Epithelial cell of prostate (primary cell): ENCODE measurements at places on chromosomes 16 and 17.

- DNase-seq = no peak
Observed at GRCh38 chr17:76388966-76389888, 4.8 kb downstream of the SPHK1 start.

DNA sequence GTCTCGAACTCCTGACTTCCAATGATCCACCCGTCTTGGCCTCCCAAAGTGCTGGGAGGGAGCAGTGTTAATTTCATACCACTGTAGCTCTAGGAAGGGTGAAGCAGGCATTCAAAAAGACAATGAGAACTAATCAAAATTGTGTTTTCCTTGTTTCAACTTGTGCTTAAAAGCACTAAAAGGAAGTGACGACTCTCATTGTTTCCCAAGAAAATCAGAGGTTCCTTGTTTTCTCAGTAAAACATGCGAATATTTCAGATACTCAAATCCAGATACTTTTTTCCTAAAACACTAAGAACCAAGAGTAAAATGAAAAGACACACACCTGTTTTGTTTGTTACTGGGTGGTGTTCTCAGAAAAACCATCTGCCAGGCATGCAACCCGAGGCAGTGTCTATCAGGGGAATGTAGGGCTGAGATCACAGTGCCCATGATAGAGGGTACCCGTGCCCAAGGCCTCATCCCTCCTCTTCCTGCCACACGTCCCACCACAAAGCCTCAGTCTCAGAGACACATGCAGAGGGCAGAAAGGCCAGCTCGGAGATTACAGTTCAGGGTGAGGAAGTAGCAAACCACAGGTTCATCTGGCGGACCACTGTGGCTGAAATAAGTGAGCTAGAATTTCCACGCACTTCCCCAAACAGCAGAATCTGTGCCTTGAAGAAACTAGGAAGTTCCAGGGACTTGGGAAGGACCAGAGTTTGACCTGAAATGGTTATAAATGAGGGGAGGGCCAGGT, 33.7 kb downstream of the GINS3 start:
- DNase-seq = no peak

- no peak for DNase-seq
Observed at GRCh38 chr17:29640413-29640812, 17.7 kb upstream of the CORO6 start.

- no peak for DNase-seq
Observed at GRCh38 chr16:68375801-68376536, 65.2 kb downstream of the PRMT7 start.

DNA sequence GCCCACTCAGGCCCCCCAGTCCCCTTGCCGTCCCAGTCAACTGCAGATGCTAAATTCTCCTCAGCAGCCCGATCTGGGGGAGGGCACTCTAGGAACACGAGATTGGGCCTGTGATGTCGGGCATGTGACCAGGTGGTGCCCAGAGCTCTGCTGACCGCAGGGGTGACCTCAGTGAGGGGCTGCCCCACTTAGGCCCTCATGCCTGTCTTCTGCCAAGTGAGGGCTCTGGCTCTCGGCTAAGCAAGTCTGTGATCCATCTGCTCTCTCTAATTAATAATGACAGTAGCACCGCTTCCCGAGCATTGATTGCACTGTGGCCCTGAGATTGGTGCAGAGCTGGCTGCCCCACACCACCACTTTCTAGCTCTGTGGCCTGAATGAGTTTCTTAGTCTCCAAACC, 138.8 kb downstream of the MRM1 start:
- no peak for DNase-seq

DNA sequence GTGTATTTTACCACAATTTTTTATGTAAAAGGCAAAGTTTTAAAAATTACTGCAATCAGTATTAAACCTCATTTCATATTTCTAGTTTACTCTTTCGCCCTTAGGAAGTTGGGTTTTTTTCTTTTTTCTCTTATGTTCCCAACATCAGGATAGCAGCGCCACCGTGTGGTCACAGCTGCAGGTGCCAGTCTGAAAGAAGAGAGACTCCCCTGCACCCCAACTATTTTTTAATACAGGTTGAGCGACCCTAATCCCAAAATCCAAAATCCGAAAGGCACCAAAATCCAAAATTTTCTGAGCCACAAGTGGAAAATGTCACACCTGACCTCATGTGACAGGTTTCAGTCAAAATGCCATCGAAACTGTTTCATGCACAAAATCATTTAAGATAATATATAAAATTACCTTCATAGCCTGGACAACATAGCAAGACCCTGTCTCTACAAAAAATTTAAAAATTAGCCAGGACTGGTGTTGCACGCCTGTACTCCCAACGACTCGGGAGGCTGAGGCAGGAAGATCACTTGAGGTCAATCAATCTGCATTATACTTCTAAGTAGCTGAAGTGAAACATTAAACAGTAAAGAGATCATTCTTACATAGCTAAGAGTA, 21.8 kb upstream of the ASGR2 start:
- peak; percentile 16 for DNase-seq

GRCh38 chr17:40686192-40686591, 17.4 kb downstream of the KRT24 start:
- DNase-seq = no peak

GRCh38 chr16:78390092-78390491, 290.6 kb downstream of the WWOX start:
- no peak for DNase-seq

GRCh38 chr16:88768071-88768783, 16.8 kb downstream of the PIEZO1 start:
- no peak for DNase-seq

- no peak for DNase-seq
Observed at GRCh38 chr17:81044764-81045589, 10.0 kb downstream of the BAIAP2 start.

DNA sequence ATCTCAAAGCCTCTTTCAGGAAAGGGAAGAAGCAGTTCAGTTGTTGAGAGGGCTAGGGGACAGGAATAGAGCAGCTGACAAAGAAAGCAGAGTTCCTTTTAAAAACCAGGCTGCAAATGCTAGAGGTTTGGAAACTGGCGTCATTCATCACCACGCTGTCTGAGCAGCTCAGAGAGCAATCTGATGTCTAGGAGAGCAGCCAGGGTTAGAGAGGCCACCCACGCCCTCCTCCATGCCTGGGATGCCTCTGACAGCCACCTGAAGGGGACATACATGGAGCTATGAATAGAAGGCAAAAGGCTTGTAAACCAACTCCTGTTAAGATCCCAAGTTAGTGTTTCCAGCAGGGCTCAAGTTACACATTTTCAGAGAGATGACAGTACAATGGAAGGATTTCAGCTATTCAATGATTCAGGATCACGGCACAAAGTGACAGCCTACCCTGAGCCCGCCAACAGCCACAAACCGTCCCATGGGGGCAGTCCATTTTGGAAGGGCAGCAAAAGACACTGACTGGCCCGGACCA, 12.4 kb downstream of the RAB5C start:
- no peak for DNase-seq

DNA sequence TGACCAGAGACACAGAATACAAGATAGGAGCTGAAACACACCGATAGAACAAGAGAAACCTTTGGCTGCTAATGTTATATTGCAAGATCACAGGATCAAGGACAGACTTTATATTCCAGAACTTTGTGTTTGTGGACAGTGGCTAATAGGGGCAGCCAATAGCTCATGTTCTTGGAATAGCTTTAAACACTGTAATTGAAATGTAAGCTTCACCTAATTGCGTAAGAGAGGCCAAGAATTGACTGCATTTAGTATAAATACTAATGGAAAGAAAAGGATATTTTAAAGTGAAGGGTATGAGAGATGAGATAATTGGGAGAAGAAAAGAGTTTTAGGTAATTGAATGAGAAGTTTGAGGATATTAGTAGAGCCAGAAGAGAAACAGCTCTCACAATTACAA, 758.8 kb downstream of the CDH11 start:
- DNase-seq = no peak

- DNase-seq = no peak
Observed at GRCh38 chr17:27741971-27742575, 58.3 kb downstream of the NOS2 start.

DNA sequence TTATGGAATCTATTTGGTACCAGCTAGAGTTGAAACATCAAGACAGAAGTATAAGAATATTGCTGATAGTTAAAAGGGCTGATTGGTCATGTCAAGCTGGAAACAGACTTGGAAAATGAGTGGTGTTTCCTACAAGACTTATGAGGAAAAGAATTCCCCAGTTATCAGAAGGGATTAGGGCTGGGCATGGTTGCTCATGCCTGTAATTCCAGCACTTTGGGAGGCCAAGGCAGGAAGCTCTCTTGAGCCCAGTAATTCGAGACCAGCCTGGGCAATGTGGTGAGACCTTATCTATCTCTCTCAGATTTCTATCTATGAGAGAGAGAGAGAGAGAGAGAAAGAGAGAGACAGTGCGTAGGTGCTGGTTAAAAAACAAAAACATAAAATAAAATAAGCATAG, 139.5 kb upstream of the PMFBP1 start:
- no peak for DNase-seq

DNA sequence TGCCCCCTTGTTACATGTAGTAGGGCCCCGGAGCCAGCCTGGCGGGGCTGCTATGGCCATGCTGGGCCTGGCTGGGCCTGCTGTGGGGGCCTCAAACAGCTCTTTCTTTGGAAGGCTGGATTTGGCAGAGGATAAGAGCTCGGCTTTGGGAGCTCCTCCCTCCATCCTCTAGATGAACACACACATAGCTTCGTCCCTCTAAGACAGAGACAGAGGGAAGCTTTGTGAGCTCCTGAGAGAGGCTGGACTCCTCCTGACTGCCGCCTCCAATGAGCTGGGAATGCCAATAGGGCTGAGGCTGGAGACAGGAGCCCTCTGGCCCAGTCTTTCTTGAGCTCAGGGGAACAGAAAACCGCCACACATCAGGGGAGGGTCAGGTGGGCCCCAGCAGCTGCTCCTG, 37.3 kb upstream of the CDC42EP4 start:
- DNase-seq = no peak

GRCh38 chr16:84443166-84443802, 61.2 kb downstream of the MEAK7 start:
- no peak for DNase-seq

DNA sequence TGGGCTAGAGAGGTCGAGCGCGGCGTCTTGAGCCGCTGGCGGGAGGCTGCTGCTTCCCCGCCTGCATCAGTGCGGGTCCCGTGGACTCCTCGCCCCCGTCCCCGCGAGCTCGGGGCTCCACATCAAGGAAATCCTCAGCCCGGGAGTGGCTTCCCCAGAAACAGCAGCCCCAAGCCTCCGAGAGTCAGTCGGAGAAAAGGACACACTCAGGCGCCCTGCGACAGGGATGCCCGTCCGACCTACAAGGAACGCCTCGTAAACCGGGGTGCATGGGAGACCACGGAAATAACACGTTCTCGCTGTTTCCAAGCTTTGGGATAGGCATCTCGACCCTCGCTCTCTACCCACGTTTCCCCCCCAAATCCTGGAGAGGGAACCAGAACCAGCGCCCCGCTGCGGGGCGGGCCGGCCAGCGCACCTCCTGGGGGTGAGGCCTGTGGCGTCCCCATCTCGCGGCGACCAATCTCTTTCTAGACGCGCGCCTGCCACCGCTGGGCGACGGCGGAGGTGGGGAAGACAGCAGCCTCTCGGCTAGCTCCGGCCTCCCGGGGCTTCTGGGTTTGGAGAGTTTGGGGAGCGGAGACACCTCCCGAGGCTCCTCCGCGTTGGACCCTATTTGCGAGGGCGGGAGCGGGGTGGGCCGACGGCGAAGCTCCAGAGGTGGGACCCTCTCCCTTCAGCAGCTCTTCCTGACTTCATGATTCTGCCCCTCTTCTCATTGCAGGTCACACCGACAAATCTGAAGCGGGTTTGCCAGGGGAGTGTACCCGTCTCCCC, 759 bp upstream of the TP53I13 start:
- no peak for DNase-seq

GRCh38 chr16:48487287-48487686, 102.1 kb upstream of the SIAH1 start:
- DNase-seq = no peak

DNA sequence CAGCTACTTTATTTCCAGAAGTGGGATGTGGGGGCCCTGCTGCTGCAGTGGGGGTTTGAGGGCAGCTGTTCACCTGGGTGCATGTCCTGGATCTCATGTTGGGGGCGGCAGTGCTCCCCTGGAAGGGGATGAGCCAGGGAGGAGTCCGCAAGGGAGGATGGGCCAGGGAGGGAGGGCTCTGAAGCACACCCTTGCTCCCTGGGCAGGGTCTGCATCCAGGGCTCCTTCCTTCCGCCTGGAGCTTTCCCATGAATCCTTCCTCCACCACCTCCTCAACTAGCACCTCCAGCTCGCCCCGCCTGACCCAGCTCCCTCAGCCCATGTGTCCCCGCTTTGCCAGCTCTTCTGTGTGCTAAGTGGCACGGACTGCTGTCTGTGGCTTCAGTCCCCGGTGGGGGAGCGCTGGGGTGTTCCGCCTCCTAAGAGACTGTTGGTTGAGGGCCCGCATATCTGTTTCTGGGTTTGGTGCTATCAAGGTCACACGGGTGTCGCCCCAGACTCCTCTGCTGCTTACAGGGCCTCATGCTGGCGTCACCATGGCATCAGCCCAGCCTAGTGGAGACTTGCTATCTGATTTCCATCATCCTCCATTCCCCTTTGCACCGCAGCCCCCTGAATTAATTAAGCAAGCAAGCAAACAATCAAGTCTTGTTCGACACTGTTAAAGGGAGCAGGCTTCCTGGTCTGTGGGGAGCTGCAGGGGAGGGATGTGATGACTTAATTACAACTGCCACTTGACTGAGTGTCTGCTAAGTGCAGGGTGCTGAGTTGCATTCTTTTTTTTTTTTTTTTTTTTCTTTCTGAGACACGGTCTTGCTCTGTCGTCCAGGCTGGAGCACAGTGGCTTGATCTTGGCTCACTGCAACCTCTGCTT, 71.8 kb downstream of the PRKCA start:
- no peak for DNase-seq

DNA sequence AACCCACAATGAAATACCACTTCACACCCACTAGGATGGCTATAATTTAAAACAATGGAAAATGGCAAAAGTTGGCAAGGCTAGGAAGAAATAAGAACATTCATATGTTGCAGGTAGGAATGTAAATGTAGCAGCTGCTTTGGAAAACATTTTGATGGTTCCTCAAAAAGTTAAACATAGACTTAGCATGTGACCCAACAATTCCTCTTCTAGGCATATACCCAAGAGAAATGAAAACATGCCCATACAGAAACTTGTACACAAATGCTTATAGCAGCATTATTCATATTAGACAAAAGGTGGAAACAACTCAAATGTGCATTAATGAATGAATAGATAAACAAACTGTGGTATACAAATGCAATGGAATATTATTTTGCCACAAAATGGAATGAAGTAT, 36.1 kb downstream of the MEOX1 start:
- DNase-seq = no peak

- DNase-seq = no peak
Observed at GRCh38 chr16:24815021-24815420, 30.7 kb upstream of the SLC5A11 start.
